Fibroblast of pulmonary artery (primary cell): ENCODE measurements at places on chromosomes 6 and 20.

DNA sequence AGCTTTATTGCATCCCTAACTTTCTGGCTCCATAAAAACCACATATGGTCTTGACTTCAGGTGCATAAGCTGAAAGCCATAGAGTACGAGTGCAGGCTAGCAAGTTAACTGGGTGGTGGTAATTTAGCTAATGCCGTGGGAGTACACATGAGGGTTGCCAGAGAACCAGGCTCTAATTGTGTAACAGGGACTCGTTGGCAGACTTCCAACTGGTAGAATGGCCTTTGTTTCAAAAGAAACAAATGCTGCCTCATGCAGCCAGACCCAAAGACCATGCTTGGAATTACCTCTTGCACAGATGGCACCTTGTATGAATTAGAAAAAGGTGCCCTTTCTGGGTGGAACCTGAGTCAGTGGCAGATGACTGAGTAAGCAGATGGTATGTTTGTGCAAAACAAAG, 73.2 kb downstream of the LY86 start:
- peak; percentile 93 for DNase-seq

DNA sequence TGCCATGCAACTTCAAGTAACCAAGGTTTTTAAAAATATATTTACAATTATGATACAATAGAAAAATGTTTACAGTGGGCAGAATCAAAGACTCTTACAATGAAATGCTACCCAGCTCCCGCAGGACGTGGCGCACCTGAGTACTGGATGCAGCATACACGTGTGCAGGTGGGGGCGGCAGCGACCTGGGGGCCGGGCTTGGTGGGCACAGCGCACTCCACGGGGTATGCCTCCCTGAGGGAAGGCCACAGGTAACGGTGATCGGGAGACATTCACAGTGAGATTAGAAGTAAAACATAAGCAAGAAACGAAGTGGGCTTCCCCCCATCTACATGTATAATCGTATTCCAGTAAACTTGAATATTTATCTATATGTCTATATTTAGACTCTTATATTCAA, 54.2 kb downstream of the WDR27 start:
- DNase-seq = no peak

GRCh38 chr6:158292016-158292415, 20.2 kb upstream of the TULP4 start:
- DNase-seq = no peak

GRCh38 chr20:35908007-35908406, 46.3 kb downstream of the SCAND1 start:
- DNase-seq = no peak

- DNase-seq = no peak
Measured at GRCh38 chr6:120202878-120203277, 853.3 kb upstream of the MAN1A1 start.

GRCh38 chr6:3798055-3798919, 46.8 kb upstream of the PXDC1 start:
- no peak for DNase-seq

DNA sequence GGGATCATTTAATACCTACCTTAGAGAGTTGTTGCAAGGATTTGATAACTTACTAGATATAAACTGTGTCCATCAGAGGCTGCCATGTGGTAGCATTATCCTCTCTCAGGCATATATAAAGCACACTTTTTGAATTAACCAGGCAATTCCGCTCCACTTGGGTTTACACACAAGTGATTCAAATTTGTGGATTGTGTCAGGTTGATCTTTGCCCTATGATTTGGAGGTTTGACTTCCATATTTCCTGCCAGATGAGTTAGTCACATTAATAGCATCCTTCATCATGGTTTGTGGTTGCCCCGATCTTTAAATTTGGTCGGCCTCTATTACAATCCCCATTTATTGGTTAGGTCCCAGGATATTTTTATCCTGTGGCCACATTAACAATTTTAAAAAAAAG, 44.8 kb upstream of the CTAGE9 start:
- peak; percentile 28 for DNase-seq

DNA sequence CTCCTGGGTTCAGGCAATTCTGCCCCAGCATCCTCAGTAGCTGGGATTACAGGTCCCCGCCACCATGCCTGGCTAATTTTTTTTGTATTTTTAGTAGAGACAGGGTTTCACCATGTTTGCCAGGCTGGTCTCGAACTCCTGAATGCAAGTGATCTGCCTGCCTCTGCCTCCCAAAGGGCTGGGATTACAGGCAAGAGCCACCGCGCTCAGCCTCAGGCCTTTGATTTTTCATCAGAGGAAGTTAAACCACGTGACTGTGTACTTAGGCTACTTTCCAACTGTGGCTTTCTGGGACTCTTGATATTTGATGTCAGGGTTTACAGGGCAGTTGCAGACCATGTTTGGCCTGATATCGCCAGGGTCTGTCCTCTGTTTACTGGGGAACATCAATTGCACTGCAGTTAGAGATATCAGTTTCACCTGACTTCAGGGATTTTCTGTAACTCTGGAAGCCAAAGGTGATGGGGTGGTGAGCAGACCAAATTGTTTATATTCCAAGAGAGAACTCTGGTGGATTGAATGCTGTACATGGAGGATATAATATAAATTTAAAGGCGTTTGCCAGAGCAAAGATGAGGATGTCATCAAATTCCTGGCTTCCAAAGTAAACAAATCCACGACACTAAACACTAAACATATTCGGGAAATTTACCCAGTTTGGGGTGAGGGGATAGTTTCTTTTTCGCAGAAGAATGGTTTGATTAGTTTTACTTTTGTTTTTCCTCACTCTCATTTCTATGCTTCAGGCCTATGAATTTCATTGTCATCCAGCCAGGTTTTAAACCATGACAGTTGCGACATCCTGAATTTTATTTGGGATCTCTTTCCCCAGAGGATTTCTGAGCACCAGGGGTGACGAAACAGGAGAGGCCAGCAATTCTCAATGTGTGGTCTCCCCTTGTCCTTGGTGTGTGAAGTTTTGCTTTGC, 4.2 kb downstream of the PSMF1 start:
- peak; percentile 61 for DNase-seq

- peak; percentile 67 for DNase-seq
Measured at GRCh38 chr6:22320750-22321149, 23.9 kb upstream of the PRL start.

DNA sequence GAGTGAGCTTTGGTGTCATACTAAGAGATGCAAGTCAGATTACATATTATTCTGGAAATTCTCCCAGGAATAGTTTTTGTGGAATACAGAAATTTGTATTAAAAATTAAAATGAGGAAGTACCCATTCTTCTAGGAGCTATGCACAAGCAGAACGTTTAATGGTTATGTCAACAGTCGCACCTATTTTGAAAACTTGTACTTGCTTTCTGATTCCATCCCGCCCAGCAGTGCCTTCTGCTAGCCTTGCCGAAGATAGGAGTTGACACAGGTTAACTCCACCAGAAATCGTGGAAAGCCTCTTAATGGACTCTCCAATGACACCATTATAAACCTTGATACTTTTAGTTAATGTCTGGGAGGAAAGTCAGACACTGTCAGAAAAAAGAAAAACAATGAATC, 6.7 kb downstream of the PBOV1 start:
- DNase-seq = no peak

GRCh38 chr6:137767911-137768690, 99.0 kb upstream of the TNFAIP3 start:
- peak; percentile 63 for DNase-seq
